ENCODE measurements at places on chromosomes 1 and 21.

DNA sequence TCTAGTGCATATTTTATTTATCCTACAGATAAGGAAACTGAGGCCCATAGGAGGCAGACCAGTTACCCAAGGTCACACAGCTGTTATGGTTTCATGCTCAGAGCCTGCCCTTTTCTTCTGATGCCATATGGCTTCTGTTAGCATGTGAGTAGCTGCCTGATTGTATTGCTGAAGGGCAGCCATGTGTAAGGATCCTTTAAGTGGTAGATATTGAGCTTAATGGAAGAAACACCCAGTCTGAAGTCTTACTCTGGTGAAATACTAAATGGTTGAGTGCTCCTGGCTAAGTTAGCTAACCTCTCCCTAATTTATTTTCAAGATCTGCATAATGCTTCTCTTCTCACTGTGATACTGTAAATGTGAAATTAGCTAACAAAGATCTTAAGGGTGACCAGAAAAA is 30.9 kb downstream of the ADAMTS5 start:
- no peak for DNase-seq

- DNase-seq = no peak
Measured at GRCh38 chr1:19804831-19805251, 5.1 kb upstream of the TMCO4 start.

DNA sequence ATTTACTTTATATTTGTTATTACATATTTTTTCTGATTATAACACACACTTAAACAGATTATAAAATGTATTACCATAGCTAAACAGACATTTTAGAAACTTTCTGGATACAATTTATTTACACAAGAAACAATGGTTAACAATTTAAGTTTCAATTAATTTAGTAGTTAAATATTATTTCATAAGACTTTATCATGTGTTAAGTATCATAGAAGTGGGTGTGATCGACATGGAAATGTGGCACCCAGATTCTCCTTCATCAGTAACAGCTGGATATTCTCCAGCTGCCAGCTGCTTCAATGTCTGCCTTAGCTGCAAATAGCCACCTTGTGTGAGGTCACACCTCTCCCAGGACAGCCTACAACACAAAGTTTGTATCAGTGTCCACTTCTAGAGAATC is 97.8 kb downstream of the KCNT2 start:
- no peak for DNase-seq

DNA sequence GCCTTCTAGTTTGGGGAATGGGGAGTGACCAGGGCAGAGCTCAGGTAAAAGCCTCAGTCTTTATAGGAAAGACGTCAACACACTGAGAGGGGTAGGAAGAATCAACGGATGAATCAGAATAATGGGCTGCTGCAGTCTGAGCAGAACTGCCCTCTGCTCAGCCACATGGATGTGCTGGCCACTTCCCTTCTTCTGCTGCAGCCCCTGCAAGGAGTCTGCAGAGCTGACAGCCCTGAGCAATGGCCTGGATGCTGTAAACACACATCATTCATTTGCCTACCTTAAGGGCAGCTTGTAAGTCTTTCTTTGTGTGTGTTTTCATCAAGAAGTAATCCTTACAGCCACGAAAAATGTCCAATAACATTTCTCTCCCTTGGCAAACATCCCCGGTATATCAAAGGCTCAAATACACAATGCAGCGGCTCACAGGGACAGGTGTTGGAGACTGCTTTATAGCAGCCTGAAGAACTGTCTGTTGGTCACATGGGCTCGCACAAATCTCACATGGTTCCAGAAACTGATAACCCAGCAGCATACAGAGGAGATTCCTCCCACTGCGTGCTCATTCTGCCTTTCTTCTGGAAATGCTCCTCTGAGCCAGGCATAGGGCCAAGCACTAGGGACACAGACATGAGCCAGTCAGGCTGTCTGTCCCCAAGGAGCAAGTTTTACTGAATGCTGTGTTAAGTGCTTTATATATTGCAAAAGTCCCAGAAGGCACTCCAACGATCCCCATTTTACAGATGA is 110.1 kb downstream of the HMGB4 start:
- DNase-seq = no peak

DNA sequence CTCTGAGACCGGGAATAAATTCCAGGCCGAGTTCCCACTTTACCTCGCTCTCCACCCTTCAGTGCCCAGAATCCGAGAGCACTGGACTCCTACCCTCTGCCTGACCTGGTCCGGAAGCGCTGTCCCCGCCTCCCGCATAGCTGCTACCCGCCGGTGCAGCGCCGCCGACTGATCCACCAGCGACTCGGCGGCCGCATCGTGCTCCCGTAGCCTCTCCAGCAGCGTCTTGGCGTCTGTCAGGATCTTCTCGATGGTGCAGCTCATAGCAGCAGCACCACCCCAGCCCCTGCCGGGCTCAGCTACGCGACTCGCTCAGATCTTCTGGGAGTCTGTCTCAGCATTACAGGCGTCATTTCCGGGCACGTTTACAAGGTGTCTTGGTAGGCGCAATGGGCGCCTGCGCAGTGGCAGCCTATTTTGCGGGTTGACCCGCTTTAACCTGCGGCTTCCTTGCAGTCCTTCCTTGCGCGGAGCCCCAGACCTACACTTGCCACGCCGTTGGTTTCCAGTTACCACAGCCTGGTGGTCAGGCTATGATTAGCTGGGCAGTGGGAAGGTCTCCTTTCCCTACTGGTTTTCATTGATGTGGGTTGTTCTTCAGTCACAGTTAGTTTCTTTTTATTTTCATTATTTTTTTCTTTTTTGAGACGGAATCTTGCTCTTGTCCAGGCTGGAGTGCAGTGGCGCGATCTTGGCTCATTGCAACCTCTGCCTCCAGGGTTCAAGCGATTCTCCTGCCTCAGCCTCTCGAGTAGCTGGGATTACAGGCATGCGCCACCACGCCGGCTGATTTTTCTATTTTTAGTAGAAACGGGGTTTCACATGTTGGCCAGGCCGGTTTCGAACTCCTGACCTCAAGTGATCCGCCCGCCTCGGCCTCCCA is at the start of gene SIKE1:
TSS of gene SIKE1 (minus strand) at position 342 of the 883 bp plus-strand sequence. CDS start at position 264, 78 bp downstream.
- peak; percentile 87 for DNase-seq

GRCh38 chr1:54302951-54303843 is 103.0 kb downstream of the SSBP3 start:
- DNase-seq = no peak

DNA sequence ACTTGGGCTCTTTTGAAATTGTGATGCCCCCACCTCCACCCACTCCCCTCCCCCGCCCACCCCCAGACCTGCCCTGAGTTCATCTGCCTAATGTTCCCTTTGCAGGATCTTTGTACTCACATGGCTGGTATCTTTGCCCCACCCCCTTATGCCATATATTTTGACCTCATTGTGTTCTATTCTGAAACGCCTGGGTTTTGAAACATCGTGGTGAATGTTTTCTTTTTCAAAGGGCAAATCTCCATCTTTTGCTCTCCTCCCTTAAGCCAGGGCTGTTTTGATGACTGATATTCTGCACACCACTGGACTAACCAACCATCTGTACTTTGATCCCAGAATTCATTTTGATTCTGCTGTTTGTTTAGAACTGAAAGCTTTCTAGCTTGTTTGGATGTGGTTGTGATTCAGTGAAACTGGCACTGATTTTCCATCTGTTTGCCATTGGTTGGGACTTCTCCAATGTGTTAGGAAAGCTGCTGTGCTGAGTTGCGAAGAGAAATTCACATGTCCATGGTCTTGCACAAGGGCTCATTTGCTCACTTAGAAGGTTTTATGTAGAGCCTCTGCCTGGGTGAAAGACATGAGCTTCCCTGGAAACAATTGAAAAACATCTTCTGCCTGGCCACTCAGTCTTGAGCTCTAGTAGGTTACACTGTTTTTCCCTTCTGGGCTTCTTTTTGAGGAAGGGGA is 16.5 kb downstream of the SMAP2 start:
- DNase-seq = no peak

DNA sequence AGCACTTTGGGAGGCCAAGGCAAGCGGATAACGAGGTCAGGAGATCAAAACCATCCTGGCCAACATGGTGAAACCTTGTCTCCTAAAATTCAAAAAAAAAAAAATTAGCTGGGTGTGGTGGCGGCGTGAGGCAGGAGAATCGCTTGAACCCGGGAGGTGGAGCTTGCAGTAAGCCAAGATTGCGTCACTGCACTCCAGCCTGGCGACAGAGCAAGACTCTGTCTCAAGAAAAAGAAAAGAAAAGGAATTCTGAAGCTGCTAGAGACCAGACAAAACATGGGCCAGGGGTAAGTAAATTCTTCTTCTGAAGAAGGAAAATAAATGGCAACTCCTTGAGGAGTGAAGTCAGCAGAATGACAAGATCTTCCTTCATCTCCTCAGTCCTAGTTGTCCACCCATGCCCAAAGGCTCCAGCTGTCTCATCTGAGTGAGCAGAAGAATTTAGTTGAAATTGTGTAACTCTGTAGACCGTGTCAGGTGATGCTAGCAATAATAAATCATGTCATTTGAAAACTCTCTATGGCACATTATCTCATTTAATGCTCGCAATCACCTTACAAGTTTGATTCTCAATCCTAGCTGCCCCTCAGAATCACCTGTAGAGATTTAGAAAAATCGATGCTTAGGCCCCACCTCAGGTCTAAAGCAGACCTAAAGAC is 14.3 kb downstream of the PDZK1 start:
- DNase-seq = no peak

DNA sequence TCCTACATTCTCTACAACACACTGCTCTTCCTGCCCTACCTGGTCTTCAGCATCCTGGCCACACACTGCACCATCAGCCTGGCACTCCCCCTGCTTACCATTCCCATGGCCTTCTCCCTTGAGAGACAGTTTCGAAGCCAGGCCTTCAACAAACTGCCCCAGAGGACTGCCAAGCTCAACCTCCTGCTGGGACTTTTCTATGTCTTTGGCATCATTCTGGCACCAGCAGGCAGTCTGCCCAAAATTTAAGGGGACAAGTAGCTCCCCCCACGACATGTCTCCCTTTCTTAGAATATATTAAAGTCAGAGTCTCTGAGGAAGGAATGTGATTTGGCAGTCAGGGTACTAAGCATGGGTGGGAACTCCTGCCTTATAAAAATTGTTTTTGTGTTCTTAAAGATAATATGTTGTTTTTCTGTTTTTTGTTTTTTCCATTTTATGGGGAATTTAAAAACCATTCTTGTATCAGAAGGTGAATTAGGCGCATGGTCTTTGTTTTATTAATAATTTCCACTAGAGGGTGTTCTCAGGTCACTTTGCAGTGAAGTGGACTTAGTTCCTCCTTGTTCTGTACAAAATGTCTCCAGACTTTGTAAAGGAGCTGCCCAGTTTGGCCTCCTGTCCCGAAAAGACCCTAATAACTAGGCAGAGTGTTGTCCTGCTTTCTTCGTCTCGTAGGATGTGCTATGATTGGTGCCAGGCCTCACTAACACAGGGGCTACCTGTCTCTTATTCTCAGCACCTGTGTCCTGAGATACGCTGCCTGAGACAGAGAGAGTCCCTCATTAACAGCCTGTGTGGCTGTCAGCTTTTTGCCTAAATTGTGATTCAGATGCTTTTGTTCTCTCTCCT is 13.1 kb downstream of the UBIAD1 start:
- no peak for DNase-seq

DNA sequence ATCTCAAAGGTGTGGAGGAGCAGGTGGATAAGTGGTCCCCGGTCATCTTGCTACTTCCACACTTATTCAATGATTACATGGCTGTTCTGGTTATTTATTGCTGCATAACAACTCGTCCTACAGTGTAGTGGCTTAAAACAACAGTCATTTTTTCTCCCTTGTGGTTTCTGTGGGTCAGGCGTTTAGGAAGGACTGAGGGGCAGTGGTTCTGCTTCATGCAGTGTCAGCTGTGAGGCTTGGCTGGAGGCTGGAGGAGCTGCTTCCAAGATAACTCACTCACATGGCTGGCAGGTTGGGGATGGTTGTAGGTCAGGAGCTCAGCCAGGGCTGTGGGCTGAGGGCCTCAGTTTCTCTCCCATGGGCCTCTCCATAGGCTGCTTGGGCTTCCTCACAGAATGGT is 5.9 kb upstream of the SLC6A17 start:
- DNase-seq = no peak

- DNase-seq = no peak
Measured at GRCh38 chr1:221788466-221788865, 46.6 kb upstream of the DUSP10 start.

GRCh38 chr1:16621300-16621658 is 7.9 kb upstream of the NBPF1 start:
- no peak for DNase-seq

- no peak for DNase-seq
Measured at GRCh38 chr1:169491845-169492281, 6.1 kb upstream of the SLC19A2 start.

GRCh38 chr1:155160128-155160527 is 13.0 kb downstream of the KRTCAP2 start:
- DNase-seq = no peak

DNA sequence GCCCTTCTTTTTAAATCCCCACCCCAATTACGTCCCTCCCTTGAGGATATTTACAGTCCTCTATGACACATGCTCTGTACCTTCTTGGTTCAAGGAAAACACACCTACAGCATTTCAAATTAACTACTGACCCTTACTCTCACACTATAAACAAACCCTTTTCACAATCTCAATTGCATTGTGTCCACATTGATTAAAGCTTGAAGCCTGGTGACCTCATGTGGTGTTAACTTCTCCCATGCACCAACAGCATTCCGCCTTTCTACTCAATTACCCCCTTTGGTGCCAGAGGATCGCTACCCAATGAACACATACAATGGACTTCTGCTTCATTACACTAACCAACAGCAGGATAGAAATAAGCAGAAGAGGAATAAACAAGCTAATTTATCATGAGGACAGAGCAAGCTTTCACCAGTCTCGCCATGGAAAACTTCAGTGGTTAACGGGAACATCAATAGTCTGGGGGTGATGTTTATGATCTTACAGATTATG is 15.2 kb downstream of the WLS start:
- no peak for DNase-seq

DNA sequence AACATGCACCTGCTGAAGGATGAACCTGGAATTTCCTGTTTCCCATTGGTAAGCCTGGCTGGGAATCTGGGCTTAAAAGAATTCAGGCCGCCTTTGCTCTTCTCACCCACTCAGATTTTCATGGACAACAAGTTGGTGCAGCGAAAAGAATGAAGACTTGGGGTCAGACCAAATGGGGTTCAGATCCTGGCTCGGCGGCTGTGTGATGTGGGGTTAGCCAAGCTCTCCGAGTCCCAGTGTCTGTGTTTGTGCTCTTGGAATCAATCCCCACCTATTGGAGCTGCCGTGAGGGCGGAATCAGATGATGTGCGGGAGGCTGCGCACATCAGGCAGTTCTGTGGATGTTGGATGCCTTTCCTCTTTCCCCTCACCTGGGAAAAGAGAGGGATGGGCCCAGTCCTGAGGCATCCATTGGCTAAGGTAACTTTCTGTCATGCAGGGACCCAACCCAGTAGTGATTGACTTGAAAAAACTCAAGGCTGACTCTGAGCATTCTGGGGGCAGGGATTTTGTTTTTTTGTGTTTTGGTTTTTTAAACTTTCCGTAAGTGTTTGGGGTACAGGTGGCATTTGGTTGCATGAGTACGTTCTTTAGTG is 228.3 kb downstream of the KAZN start:
- DNase-seq = no peak

DNA sequence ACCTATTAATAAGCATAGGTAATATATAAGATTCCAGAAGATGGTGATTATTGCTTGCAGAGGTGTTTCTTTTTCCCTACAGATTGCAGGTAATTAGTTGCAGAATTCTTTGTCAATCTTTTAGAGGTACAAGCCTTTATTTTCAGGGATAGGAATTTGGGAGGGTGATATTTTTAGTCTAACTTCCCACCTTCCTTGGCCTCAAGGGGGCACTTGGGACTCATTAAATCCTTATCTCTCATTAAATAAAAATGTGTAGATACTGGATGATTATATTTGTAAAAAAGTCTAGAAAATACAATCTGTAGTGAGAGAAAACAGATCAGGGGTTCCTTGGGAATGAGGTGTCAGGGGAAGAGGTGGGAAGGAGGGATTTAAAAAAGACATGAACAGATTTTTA is 179.2 kb downstream of the PATJ start:
- DNase-seq = no peak

GRCh38 chr1:207186503-207186902 is 82.5 kb downstream of the C4BPA start:
- DNase-seq = no peak
